Stimulated activated CD4-positive, alpha-beta T cell treated with anti-CD3 and anti-CD28 coated beads, Interleukin-1b, Interleukin-23, amount 100 ng/mL, for 1 hour (primary cell): ENCODE measurements at places on chromosomes 4 and X.

DNA sequence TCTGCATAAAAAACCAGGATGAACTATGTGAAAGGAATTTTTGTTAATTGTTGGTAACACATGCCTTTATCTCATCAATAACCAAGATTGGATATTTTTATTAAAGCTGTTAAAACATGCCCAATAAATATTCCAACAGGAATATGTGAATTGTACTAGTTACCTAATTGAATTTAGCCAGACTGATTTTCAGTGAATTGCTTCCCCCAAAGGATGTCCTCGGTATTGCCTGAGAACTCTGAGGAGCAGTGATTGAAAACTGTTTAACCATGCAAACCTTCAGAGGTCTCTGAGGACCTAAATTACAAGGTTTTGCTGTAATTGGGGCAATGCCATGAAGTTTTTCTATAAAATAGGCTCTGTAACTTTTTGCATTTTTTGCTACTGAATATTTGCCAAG lies 66.6 kb downstream of the BLTP1 start:
- DNase-seq: no peak

DNA sequence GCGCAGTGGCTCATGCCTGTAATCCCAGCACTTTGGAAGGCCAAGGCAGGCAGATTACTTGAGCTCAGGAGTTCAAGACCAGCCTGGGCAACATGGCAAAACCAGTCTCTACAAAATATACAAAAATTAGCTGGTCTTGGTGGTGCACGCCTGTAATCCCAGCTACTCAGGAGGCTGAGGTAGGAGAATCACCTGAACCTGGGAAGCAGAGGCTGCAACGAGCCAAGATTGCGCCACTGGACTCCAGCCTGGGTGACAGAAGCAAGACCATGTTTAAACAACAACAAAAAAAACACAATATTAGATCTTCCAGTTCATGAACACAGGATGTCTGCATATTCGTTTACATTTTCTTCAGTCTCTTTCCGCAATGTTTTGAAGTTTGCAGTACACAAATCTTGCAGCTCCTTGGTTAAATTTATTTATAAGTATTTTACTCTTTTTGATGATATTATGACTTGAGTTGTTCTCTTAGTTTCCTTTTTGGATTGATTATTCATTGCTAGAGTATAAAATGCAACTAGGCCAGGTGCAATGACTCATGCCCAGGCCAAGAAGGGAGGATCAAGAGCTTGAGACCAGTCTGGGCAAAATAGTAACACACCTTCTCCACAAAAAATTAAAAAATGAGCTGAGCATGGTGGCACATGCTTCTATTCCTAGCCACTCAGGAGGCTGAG lies 30.4 kb upstream of the ABCG2 start:
- DNase-seq: no peak

DNA sequence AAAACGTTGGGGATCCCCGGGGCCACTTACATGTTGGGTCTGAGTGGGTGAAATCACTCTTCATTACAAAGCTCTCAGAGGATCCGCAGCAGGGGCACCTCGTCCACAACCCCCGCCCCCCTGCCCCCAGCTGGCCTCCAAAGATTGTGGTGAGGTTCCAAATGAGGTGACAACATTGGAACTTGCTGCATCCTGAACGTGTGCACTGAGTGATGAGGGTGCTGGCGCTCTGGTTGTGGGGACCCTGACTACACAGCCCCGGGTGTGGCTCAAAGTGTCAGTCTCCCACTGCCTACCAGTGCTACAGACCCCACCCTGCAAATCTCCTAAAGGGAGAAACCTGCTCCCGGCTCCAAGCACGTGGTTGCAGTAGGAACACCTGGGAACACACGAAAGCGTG lies 111.9 kb downstream of the PHKA2 start:
- no peak for DNase-seq

DNA sequence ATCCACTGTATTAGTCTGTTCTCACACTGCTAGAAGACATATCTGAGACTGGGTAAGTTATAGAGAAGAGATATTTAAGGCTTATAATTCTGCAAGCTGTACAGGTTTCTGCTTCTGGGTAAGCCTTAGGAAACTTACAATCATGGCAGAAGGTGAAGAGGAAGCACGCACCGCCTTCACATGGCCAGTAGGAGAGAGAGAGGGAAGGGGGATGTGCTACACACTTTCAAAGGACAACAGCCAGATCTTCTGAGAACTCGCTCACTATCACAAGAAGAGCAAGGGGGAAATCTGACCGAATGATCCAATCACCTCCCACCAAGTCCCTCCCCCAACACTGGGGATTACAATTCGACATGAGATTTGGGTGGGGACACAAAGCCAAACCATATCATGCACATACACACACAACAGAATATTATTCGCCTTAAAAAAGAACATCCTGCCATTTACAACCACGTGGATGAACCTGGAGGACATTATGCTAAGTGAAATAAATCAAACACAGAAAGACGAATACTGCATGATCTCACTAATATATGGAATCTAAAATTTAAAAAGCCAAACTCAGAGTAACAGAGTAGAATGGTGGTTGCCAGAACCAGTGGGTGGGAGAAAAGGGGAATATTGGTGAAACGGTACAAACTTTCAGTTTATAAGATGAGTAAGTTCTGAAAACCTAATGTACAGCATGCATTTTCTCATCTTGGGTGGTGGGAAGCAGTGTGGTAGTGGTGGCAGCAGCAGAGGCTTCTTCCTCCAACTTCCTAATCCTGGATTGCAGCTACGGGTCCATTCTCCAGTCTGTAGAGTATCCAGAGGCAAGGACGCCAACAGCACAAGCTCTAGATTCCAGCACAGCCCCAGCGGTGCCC lies 12.8 kb downstream of the FRYL start:
- no peak for DNase-seq

- no peak for DNase-seq
Observed at GRCh38 chr4:56139241-56139827, 190.6 kb downstream of the CEP135 start.

DNA sequence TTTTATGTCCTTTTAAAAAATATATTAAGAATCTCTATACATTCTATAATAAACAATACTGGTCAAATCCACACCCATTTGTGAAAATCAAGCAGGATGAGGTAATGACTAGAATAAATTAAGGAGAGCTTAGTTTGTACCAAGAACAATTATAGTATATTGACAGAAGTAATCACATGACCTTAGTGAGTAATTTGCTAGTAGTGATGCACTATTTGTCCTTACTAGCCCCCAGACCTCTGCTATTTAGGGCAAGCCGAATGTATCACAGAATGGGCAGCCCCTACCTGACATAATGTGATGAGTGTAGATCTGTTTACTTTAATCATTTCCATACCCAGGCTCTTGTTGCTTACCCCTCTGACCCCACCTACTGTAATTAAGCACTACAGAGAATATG lies 15.8 kb downstream of the ATP1B4 start:
- DNase-seq: no peak

GRCh38 chrX:134694333-134695322 lies 36.4 kb upstream of the PLAC1 start:
- no peak for DNase-seq

GRCh38 chrX:70421618-70422017 lies 1.5 kb upstream of the GDPD2 start:
- DNase-seq: no peak

- peak; percentile 4 for DNase-seq
Observed at GRCh38 chrX:51802917-51803688, 59.9 kb downstream of the GSPT2 start.

- DNase-seq: no peak
Observed at GRCh38 chr4:16909281-16909680, 10.8 kb upstream of the LDB2 start.

GRCh38 chrX:54745676-54746075 lies 52.4 kb downstream of the ITIH6 start:
- DNase-seq: no peak

- DNase-seq: peak; percentile 4
Observed at GRCh38 chr4:102868153-102868780, 525 bp upstream of the CISD2 start.

DNA sequence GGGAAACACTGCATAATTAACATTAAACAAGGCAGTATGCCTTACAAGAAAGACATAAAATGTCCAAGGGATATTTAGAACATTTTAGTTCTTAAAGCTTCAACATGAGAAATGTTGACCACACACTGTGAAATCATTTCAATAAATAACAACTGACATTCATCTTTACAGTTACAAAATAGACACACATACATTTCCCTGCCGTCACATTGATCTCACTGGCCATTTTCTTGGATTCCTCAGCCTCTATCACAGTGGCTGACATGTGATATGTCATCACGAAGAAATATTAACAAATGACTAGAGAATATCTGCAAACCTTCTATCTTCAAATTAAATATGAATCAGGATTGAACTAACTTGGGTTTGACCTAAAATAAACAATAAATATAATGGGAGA lies 1.9 kb downstream of the CXCL2 start:
- DNase-seq: no peak

- DNase-seq: no peak
Observed at GRCh38 chr4:121642876-121643585, 53.7 kb downstream of the ANXA5 start.

- no peak for DNase-seq
Observed at GRCh38 chr4:39970671-39971640, 6.8 kb downstream of the PDS5A start.

DNA sequence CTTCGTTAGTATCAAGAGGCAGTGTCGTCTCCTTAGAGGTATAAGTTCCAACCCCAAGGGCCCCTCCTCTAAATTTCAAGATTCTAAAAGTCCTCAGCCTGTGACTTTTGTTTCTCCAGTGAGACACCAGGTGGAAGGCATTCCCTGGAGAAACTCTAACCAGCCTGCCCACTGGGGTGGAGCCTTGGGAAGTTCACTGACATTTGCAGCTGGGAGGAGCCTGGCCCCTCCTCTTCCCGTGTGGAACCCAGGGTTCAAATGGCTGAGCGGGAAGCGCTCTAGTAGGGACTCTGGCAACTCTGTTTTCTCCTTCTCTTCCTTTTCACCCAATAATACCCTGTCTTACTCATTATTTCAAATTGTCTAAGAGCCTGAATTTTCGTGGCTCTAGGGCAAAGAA lies 325.0 kb downstream of the TLL1 start:
- no peak for DNase-seq

DNA sequence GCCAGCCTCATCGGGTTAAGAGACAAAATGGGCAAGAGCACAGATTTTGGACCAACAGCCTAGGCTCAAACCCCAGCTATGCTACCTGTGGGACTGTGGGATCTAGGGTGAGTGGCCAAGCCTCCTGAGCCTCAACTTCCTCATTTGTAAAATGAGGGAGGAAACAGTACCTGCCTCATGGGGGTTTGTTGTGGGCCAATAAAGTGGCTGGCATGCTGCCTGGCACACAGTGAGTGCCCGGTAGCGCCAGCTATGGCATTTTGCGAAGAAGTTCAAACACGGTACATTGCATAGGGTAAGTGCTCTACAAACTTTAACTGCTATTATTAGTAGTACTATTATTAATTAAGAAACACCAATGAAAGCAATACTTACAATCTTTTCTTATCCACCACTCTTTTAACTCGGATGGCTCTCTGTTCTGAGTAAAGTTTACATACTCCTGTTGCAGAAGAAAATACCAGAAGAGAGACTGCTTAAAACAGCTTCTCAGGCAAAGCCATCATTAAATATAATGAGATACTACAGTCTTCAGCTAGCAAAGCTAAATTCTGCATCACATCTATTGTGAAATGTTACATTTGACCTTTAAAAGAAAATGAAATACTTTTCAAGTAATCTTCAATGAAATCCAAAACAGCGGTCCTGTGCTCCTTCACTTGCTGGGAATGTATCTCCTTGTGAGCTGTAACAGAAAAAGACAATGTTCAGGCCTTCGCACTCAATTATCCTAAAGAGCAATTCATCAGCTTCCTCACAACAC lies 70.1 kb downstream of the NSG1 start:
- DNase-seq: no peak
